Smooth muscle cell of the umbilical artery (primary cell): ENCODE measurements at places on chromosomes 2 and 18. TPM values are rescaled to one million over a fixed set of nuclear protein-coding genes. Genes with fewer than 3 reads are reported as not detected.

Gene SDC1
- total RNA-seq: 77.2 and 102 TPM in 2 replicates

Gene SOX11
- 8.9 and 11.9 TPM in 2 replicates for total RNA-seq

Gene GALR1
- total RNA-seq: not detected in 2 replicates

Gene GREB1
- 0.59 and 0.83 TPM in 2 replicates for total RNA-seq

Gene FOXD4L1
- total RNA-seq: 0.05 and 0.30 TPM in 2 replicates

Gene SPP2
- total RNA-seq: not detected in 2 replicates

Gene MOCOS
- total RNA-seq: 11.3 and 23.3 TPM in 2 replicates

Gene CPS1
- total RNA-seq: 7.4 and 8.5 TPM in 2 replicates

Gene SYT4
- not detected in 2 replicates for total RNA-seq

Gene IL1RN
- total RNA-seq: not detected in 2 replicates

Gene RELCH
- 27.9 and 48.3 TPM in 2 replicates for total RNA-seq

Gene USP37
- total RNA-seq: 10.1 and 10.6 TPM in 2 replicates

Gene NCKAP5
- 9.2 and 14.4 TPM in 2 replicates for total RNA-seq

Gene UPP2
- total RNA-seq: not detected in 2 replicates

Gene LYPD6B
- 2.1 and 2.6 TPM in 2 replicates for total RNA-seq

Gene SULT1C2
- not detected in 2 replicates for total RNA-seq

Gene SLC9A4
- not detected in 2 replicates for total RNA-seq

Gene LHCGR
- under 0.01 TPM in 1 of 2 replicates, not detected in the other for total RNA-seq

Gene BOD1L2
- total RNA-seq: not detected in 2 replicates
